ENCODE measurements at places on chromosomes 7 and 10. TPM values are rescaled to one million over a fixed set of nuclear protein-coding genes. Genes with fewer than 3 reads are reported as not detected.

DNA sequence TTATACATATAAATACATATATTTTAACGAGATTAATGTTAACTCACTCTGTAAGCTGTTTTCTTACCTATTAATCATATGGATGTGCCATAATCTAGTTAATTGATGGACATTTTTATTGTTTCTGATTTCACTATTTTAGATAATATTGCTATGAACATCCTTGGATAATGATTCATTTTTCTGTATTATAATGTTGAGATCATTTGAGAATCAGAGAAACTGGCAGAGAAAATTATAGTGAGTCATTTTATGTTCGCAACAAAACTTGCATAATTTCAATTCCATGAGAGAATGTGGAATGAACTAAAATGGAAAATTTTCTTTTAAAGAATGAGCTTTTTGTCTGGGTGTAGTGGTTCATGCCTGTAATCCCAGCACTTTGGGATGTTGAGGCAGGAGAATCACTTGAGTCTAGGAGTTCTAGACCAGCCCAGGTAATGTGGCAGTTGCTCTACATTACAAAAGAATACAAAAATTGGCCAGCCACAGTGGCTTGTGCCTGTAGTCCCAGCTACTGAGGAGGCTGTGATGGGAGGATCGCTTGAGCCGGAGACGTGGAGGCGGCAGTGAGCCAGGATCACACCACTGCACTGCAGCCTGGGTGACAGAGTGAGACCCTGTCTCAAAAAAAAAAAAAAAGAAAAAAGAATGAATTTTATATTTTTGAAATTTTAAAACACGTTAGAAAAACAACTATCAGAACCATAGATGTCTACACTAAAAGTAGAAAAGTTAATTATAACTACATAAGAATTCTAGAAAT is 40.5 kb downstream of the PAPSS2 start:
- no peak for DNase-seq

DNA sequence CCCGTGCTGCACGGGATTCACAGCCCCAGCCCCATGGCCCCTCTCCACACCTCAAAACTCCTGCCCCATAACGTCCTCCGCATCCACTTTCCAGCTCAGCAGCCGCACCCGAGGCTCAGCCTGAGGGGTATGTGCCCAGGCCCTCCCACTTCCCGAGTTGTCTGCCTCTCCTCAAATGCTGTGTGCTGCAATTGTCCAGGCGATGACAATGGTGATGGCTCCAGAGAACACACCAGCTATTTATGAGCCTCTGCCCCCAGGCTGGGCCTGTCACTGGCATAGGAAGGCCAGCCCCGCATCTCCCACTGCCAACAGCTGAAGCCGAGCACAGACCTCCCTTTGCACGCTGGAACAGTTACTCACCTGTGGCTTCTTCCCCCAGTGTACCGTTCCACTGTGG is 2.4 kb upstream of the LDB3 start:
- DNase-seq: no peak

- DNase-seq: no peak
These were observed 51.4 kb downstream of the CDH23 start for GRCh38 chr10:71448146-71448545.

DNA sequence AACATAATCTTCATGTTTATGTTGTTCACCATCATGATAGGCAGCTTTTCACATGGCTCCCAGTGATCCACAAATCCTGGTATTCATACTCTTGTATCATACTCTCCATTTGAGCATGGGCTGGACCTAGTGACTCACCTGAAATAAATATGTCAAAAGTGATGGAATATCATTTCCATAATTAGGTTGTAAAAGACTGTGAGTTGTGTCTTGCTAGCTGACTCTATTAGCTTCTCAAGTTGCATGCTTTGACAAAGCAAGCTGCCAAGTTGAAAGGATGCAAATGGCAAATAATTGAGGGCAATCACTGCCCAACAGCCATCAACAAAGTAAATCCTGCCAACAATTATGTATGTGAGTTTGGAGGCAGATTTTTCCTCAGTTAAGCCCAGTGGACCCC is 300.4 kb downstream of the AHR start:
- DNase-seq: no peak

DNA sequence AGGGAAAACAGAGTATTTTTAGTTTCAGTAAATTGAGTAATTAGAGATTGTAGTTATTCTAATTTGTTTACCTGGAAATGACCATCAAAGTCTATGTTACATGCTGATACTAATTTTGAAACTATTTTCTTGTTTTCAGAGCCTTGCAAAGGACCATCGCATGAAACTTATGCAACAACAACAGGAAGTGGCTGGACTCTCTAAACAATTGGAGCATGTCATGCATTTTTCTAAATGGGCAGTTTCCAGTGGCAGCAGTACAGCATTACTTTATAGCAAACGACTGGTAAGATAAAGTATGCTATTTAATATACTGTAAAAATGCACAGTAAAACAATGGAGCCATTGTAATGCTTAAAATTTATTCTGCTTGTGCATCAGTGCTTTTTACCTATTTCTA is 78.5 kb downstream of the TRIM24 start:
- no peak for DNase-seq

LIPJ gene
- not detected for total RNA-seq

GRCh38 chr10:92575961-92576360 is 2.1 kb upstream of the IDE start:
- no peak for DNase-seq

- no peak for DNase-seq
These were observed 201.6 kb downstream of the LRRTM3 start for GRCh38 chr10:67127441-67127840.

GRCh38 chr10:126917975-126918908 is 13.0 kb downstream of the DOCK1 start:
- DNase-seq: no peak

GRCh38 chr10:103630156-103630555 is 136.7 kb downstream of the NEURL1 start:
- no peak for DNase-seq

Data from activated naive CD8-positive, alpha-beta T cell treated with anti-CD3 and anti-CD28 coated beads for 36 hours (primary cell).